ENCODE measurements at places on chromosomes 5 and 9.

DNA sequence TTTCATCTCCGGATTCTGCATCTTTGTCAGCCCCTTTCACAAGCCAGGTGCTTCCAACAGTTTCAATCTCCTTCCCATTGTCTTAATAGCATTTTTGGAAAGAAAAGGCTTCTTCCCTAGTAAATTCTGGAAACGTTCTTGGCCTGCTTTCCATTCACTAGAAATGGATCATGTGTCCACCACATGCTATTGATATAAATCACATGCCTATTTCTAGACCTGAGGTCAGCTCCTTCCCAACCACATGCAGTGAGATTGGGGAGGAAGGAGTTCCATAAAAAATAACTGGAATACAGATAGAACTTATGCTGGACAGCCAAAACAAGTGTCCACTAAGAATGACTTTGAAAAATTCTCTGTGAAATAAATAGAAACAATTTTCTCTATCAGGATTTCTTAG, 181.6 kb upstream of the TMEM161B start:
- no peak for DNase-seq

DNA sequence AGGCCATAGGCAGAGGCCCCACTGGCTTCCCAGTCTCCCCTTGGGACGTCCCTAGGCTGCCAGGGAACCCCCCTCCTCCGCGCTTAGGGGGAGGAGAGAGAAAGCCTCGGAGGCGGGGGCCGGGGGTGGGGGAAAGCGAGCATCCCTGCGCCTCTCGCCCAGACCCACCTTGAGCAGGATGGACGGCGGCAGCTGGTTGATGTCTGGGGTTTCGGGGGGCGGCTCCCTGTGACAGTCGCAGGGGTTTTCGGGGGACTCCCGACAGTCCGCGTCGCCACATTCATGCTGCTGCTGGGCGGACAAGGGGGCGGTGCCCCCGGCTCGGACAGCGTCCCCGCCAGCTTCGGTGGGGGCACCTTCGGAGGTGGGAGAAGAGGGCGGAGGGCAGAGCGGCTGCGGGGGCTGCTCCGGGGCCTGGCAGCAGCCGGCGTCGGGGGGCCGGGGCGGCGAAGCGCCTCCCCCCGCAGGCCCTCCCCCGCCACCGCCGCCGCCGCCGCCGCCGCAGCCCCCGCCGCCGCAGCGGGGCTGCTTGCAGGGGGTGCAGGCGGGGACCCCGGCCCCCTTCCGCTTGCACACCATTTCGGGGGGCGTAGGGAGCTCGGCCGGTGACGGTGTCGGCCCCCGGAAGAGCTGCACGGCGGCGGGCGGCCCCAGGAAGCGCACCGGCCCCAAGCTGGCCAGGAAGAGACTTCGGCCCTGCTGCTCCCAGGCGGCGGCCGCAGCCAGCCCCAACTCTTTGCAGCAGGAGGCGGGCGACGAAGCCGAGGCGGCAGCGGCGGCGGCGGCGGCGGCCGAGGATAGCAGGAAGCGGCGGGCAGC, 1.2 kb downstream of the FBXL17 start:
- DNase-seq = peak; percentile 94

GRCh38 chr5:60248901-60249300, 355.4 kb upstream of the PDE4D start:
- no peak for DNase-seq

DNA sequence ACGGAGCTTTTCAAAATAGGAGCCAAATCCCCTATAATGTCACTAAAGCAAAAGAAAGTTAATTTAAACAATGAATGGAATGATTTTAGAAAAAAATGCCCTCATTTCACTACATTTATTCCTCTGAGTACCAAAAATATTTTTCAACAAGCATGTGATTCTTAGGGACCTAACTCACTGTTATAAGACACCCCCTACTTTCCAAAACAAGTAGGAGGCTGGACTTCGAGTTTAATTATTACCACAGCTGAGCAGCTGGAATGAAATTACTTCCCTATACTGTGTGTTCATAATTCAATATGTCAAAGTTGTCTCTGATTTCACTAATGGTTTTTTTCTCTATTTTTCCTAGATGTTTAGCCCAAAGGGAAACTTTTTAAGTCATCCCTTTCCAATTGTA, 61.6 kb downstream of the SAXO1 start:
- no peak for DNase-seq

GRCh38 chr9:132187121-132187620, 25.3 kb downstream of the NTNG2 start:
- peak; percentile 32 for DNase-seq

DNA sequence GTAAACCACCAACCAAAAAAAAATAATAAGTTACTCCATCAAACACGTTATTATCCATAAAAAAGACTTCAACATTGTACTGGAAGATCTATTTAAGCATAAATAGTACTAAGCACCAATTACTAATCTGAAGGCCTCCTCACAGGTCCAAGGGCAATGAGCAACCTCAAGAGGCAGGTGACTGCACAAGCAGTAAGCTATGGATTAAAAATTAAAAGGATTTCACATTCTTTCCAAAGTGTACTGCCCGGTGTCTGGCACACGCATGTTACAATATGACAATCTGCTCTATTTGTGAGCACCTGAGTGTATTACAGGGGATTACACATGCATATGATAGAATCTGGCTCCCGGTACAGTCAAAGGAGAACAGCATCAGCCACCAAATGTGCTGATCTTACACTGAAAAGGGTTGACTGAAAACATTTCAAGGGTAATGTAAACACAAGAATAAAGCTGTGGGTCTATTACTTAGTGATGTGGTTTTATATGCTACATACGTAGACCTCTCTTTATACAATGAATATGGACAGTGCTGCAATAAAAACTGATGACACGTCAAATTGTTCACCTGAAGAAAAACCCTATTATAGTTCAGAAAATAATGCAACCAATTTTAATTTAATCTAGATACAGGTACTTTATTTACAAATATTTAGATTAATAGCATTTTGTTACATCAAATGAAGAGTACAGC, 22.8 kb downstream of the RAB14 start:
- DNase-seq = no peak

GRCh38 chr9:16659096-16659495, 211.4 kb downstream of the BNC2 start:
- no peak for DNase-seq

DNA sequence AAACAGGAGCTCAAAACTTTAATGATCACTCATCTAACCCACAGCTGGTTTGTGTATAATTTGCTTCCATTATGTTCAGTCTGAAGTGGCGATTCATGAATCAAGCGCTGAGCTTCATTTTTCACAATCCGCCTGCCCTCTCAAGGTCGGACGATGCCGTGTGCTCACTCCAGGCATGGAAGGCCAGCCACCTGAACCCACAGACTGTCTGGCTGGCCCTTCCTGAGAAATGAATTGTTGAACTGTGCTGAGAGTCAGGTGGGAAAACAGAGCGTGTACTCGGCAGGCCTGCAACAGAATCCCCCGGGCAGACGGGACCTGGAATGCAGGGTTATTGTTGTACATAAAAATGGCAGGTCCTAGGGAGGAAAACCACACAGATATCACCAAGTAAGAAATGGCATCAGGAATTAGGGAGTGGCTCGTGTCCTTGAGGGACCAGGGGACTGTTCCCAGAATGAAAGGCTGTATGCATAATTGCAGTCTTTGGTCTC, 375.7 kb downstream of the IRX2 start:
- no peak for DNase-seq

- DNase-seq = no peak
Measured at GRCh38 chr9:106866243-106866642, 3.3 kb downstream of the ZNF462 start.

- DNase-seq = no peak
Measured at GRCh38 chr9:90023861-90024260, 419.0 kb downstream of the GADD45G start.

DNA sequence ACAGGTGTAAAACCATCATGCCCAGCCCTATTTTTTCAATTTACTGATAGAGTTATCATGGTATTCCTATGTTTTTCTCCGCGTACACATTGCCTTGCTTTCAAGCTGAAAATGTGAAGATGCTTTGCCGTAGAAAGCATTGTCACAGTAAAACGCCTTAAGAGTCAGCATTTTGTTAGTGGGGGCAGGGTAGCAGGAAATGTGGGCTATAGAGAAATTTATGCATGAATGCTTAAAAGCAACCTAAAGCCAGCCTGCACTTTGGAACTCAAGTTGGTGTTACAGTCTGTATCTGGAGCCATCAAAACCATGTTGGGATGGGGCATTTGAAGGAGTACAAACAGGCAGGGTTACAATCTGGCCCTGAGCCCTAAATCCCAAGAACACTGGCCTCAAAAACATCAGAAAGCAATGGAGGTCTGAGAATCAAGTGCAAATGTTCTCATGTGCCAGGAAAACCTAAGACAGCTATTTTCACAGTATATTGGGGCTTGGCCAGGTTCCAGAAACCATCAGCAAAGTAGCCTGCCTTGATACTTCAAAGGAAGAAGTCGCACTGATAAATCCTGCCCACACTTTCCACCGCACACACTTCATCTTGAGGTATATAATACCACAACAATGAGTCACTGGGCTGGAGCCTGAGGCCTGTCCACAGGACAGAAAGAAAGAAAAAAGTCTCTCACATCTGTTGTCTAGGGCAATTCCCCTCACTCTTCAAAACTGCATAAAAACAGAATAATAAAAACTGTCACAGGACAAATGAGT, 313.8 kb downstream of the ENC1 start:
- DNase-seq = no peak

GRCh38 chr5:177338251-177339106, 13.0 kb downstream of the LMAN2 start:
- DNase-seq = no peak

- no peak for DNase-seq
Measured at GRCh38 chr9:113506090-113506589, 42.6 kb downstream of the RGS3 start.

DNA sequence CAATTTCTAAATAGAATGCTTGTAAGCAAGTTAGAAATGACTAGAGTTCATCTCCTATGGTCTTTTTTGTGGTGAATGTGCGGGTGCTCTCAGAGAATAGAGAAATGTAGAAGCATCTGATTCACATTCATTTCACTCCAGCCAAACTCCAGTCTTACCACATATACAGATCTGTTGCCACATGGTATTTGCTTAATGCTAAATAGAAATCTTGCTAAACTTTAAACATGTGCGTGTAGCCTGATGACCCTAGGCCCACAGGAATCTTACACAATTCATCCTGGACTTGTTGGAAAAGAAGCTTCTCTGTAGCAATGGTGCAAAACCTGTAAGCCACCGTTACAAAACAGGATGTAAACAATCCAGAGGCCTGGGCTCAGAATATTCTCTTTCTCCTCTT, 135.2 kb downstream of the PCSK1 start:
- no peak for DNase-seq

GRCh38 chr5:67178966-67179365, 17.6 kb downstream of the CD180 start:
- DNase-seq = no peak

DNA sequence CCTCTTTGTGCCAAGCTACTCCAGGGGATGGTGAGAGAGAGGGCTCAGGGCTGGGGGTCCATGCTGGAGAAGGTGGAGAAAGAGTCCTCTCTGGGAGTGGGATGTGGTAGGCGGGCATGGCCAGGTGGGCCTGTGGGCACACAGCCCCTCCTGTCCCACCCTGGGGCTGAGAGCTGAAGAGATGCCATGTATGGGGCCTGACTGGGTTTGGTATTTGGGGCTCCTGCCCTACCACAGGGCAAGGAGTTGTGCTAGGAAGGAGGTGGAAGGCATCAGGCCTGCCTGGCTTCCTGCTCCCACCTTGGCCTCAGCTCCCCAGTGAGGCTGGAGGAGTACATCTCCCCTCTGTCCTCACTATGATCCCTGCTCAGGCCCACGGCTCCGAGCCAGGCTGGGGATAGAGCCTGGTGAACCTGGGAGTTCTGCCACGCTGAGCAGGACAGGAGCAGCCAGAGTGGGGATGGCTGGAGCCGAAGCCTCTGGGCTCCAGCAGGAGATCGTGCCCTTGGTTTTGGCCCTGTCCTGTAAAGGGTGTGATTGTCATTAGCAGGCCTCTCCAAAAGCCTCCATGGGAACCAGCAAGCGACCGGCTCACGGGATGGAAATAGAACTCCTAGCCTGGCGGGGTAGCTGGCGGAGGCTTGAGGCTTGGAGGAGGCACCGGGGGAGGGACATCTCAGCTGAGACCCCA, 75.5 kb downstream of the CACNA1B start:
- DNase-seq = no peak

- DNase-seq = no peak
Measured at GRCh38 chr5:5063533-5063953, 76.6 kb upstream of the ADAMTS16 start.

DNA sequence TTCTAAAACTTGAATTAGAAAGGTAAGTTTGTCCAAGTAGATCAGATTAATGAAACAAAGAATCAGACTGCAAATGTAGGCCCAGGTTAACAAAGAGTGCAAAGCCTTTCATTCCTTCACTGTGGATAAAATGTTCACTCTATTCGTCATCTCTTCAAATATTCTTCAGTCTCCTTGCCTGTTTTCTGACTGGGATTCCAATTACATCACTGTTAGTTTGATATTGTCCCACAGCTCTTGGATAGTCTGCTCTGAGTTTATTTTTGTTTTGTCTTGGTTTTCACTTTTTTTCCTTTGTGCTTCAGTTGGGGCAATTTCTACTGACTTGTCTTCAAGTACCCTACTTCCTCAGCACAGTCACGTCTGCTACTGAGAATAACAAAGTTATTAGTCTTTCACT, 38.5 kb upstream of the GZMA start:
- DNase-seq = no peak

- DNase-seq = peak; percentile 1
Measured at GRCh38 chr5:134345996-134346395, 21.0 kb downstream of the CDKL3 start.

GRCh38 chr9:7130266-7130820, 372.6 kb downstream of the KDM4C start:
- DNase-seq = no peak

DNA sequence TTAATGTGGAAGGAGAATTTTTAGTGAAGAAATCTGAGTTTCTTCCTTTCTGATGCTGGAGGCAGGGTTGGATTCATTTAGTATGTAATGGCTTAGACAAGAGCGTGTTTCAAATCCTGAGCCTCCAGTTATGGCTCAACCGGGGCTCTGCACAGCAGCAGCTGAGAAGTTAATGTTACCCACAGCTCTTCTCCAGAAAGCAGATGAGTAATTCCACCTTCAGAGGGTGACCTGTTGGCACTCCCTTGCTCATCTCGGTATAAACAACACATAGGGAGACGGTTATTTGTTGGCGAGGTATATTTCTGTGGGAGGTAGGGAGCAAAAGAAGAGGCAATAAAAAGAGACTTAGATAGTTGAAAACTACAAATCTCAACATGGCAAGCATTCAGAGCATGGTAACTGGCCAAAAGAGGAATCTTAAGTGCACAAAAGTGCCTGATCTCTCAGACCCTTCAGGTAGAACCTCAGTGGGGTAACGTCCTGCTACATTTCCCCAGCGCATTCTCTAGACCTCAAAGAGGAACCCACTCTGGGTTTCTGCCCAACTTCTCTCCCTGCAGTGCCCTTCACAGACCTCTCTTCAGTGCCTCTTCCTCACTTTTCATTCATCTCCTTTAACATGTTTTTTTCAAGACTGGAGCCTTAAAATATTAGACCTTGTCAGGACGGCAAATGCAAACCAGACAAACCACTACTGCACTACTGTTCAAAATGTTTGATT, 417.5 kb upstream of the ADAMTSL1 start:
- DNase-seq = no peak

- no peak for DNase-seq
Measured at GRCh38 chr5:102222772-102223171, 73.3 kb downstream of the SLCO4C1 start.

- no peak for DNase-seq
Measured at GRCh38 chr5:166358127-166358830, 1933.2 kb upstream of the WWC1 start.

GRCh38 chr5:30991462-30991861, 202.0 kb upstream of the CDH6 start:
- DNase-seq = no peak

Data from right kidney (tissue), 9 donors.